NCI-H460 (cell line): ENCODE measurements at places on chromosomes 1 and 21. TPM values are rescaled to one million over a fixed set of nuclear protein-coding genes. Genes with fewer than 3 reads are reported as not detected.

DNA sequence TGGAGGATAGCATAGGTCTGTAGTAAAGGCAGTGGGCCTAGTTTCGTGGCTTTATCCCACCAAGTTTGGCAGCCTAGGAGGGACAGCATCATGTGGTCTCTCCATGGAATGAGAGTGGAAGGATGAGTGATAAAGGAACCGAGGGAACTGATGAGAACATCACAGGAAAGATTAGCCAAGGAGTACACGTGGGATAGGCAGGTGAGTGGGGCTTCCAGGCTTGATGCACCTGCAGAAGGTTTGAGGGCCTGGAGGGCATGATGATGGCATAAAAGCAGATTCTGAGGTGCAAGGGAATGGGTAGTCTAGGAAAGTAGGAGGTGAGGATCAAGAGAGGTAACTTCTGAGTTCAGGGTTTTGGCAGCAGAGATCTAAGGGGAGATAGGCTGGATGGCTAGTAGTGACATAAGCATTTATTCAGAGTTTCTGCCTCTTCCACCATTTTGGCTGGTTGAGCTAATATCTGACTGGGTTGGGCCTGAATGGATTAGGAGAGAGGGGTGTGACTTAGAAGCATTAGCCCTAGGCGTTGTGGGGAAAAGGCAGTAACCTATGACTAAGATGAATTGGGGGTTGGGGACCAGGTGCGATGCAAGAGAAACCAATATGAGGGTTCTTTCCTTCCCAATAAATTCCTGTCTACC lies 9.1 kb downstream of the PTGFRN start:
- no peak for DNase-seq

DNA sequence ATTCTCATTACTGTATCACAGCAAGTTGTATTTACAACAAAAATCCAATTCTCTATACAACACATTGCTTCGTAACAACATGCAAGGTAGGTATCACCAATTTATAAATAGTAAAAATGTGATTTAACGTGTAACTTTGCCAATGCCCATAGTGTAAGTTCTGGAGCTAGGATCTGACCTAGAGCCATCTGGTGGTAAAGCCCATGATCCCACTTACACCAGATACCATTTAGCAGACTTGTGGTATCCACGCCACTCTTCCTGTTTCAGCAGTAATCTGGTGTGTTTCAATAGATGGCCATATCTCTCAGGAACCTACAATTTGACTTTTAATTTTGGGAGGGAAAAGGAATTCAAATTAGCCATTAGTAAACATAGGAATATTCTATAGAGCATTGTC lies 10.2 kb downstream of the SETSIP start:
- DNase-seq = no peak

GRCh38 chr1:184748740-184749139 lies 5.9 kb downstream of the EDEM3 start:
- no peak for DNase-seq

GRCh38 chr1:199815947-199816346 lies 211.6 kb upstream of the NR5A2 start:
- no peak for DNase-seq

GRCh38 chr1:212677573-212677972 lies 22.1 kb downstream of the BATF3 start:
- no peak for DNase-seq

Gene GSTM4
- total RNA-seq = 25.5 and 33.5 TPM in 2 replicates

Gene HUNK
- total RNA-seq = 0.67 and 1.0 TPM in 2 replicates

Gene TIE1
- total RNA-seq = not detected in 2 replicates

Gene ADCY10
- total RNA-seq = 0.72 TPM in 1 of 2 replicates, not detected in the other

Gene CHIA
- not detected in 2 replicates for total RNA-seq
